GM12878 (cell line): ENCODE measurements at places on chromosomes 2 and 18.

GRCh38 chr2:96209729-96210085 is 1.1 kb upstream of the STARD7 start:
- no peak for DNase-seq

- no peak for DNase-seq
These were observed 397.7 kb downstream of the TRIB2 start for GRCh38 chr2:13114391-13114790.

- DNase-seq: no peak
These were observed 466.0 kb downstream of the PTH2R start for GRCh38 chr2:208872591-208872990.

- DNase-seq: no peak
These were observed 3.3 kb upstream of the OSBPL6 start for GRCh38 chr2:178191004-178191508.

DNA sequence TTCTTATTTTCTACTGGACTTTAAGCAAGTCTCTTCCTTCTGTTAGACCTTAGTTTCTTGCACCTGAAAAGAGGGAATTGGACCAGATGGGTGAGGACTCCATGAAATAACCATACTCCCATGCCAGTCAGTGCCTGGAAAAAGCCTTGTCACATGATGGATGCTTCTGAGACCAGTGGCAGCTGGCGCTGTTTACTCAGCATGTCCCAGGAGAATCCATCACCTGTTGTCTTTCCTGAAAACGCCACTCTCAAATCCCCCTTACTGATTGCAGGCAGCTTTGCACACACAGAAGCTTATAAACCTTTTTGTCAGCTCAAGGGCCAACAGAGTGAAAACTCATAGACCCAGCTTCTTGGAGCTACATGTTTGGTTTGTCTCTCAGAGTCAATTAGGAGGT is 117.6 kb downstream of the POLE4 start:
- no peak for DNase-seq

GRCh38 chr2:105409717-105410116 is 10.9 kb upstream of the FHL2 start:
- DNase-seq: no peak

- no peak for DNase-seq
These were observed 8.9 kb upstream of the DGUOK start for GRCh38 chr2:73917696-73918207.

GRCh38 chr2:167827352-167828097 is 419.9 kb downstream of the STK39 start:
- DNase-seq: no peak

- peak; percentile 65 for DNase-seq
These were observed 65.9 kb downstream of the IL1R2 start for GRCh38 chr2:102057502-102058292.

DNA sequence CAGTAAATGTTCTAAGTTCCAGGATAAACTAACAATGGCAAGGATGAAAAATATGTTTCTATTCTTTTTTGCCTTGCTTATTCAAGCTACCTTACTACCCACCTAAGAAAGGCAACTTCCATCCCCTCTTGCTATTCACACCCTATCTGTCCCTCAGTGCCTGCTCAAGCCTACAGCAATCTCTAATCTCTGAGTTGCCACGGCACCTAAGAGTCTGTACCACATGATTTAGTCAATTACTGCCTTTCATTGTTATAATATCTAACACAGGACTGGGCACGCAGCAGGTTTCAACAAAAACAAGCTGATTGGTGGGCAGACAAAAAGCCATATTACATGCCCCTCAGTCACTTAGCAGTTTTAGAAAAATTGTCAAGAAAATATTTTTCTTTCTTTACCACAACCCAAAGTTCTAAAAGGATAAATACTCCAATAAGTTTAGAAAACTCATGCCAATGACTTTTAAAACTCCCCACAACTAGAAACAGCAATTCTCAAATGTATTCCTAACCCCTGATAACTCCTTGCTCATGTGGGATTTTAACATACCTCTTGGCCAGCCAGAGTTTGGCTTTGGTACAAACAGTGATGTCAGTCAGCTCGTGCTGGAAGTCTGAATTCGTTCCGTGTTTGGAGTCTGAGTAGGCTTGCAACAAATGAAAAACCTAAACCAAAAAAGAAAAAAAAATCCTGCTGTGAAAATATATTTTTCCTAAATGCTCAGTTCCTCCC is 117.3 kb upstream of the ZFP36L2 start:
- no peak for DNase-seq

DNA sequence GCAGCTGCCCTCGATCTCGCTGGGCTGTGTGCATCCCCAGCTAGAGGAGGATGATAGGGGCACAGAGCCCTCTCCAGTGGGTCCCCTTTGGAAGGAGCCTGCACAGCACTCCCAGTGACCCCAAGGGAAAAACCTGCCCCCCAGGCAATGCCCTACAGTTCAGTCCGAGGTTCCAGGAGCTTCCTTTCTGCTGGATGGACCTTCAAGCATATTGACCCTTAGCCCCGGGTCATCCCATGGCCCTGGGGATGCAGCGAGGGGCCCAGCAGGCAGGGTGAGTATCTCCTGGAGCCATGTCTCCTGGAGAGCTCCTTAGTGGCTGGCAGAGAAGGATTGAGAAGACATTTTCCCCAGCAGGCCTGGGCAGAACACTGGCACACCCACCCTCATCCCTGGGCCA is 45.4 kb upstream of the CTDP1 start:
- DNase-seq: no peak

DNA sequence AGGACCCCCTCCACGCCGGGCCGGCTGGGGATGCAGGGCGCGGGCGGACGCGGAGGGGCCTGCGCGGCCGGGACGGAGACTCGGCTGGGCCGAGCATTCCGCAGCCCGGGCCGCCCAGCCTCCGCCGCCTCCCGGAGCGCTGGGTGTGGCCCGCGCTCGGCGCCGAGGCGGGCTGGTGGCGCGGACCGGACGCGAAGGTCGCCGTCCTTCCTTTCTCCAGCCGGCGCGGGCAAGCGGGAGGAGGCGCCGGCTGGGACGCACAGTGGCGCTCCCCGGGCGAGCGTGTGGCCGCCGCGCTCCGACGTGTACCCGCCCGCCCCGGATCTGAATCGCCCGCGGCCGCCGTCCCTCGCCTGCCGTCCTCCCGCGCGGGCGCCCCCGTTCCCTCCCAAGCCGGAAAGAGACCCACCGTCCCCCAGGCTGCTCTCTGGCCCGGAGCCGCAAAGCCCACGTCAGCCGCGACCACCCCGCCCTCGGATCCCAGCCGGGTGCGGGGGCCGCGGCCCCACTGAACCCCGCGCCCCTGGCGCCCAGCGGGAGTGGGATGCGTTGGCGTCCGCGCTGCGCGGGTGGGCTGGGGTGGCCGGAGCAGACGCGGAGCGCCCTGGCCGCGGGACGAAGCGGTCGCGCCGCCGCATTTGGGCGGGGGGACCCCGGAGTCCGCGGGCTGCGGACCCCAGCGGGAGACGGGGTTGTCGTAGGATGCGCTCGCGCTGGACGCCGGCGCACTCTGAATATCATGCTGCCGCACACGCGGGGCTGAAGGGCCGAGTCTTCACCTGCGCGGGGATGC is 634 bp downstream of the SPATS2L start:
- DNase-seq: no peak

GRCh38 chr2:128390256-128390990 is 71.8 kb upstream of the HS6ST1 start:
- no peak for DNase-seq

- DNase-seq: no peak
These were observed 244.1 kb downstream of the HDAC4 start for GRCh38 chr2:239156516-239157265.

DNA sequence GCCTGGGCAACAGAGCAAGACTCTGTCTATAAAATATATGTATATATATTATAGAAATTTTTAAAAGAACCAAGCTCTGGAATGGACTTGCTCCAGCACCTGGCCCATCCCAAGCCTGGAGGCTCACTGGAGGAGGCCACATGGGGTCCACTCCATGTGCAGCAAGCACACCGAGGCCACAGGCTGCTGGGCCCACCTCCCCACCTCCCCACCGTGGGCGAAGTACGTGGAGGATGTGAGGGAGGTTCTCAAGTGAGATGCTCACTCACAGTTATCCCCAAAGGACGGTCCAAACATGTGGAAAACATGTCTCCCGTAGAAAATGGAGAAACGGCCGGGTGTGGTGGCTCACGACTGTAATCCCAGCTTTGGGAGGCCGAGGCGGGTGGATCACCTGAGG is 13.9 kb upstream of the RAB17 start:
- DNase-seq: no peak

DNA sequence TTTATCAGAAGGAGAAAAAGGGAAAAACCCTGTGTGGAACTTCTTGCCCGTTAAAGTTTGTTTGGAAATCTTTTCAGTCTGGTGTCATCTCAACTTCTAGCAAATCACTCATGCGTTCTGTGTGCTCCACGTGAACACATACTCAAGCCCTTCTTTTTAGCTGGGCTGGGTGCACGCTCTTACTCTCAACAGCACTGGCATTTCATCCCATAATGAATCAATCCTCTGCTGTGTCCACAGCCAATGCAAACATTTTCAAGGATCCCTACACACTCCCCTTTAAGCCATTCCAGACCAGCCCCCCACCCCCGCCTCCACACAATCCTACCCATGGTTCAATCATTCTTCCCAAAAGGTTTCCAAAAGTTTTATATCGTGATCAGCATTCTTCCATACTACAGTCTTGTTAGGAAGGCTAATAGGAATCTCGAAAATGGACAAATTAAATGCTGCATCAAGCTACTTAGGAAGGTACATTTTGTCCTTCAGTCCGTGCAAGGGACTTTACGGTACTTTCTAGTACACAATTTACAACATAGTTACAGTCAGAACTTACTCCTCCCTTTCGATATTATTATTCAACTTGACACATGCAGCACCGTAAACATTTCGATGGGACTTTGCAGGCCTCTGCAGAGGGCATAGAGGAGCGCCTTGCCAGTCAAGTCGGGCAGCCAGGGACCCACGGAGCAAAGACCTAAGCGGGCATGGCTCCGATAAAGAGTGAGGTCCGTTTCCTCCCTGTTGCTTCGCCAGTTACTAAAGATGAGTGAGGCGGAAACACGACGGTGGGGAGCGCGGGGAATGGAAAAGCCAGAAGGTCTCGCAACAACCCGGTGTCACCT is 1.4 kb downstream of the PTGR3 start:
- DNase-seq: no peak

DNA sequence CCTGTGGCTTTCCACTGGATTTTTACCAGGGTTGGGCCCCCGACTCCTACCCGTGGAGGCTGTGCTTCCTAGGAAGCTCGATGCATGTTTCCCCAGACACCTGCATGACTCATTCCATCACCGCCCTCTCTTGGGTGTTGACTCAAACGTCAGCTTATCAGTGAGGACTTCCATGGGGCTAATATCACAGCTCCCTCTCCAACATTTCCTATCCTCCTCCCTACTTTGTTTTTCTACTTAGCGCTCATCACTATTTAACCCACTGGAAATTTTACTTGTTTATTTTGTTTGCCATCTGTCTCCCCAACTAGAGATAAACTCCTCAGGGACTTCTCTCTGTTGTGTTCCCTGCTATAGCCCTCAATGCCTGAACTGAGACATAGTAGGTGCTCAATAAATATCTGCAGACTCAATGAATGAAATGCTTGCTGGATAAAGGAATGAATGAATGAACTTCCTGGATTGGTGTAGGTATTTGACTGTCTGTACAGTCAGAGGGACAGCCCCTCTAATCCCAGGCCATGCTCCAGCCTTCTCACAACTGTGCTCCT is 89.7 kb upstream of the MSH2 start:
- DNase-seq: no peak

- no peak for DNase-seq
These were observed 54.7 kb downstream of the EMILIN2 start for GRCh38 chr18:2901423-2901985.

- no peak for DNase-seq
These were observed 195.4 kb upstream of the RMP24 start for GRCh38 chr18:35777039-35777438.

DNA sequence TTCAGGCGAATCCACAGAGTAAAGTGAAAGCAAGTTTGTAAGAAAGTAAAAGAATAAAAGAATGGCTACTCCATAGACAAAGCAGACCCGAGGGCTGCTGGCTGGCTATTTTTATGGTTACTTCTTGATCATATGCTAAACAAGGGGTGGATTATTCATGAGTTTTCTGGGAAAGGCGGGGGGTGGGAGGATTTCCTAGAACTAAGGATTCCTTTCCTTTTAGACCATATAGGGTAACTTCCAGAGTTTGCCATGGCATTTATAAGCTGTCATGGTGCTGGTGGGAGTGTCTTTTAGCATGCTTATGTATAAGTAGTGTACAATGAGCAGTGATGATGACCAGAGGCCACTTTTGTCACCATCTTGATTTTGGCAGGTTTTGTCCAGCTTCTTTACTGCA is 59.8 kb downstream of the SLC4A3 start:
- DNase-seq: no peak

DNA sequence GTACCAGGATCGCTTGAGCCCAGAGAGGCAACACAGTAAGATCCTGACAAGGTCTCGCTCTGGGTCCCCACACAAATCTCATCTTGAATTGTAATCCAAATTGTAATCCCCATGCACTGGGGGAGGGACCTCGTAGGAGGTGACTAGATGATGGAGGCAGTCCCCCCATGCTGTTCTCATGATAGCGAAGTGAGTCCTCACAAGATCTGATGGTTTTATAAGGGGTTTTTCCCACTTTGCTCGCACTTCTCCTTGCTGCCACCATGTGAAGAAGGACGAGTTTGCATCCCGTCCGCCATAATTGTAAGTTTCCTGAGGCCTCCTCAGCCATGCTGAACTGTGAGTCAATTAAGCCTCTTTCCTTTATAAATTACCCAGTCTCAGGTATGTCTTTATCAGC is 46.0 kb upstream of the SERTAD2 start:
- peak; percentile 63 for DNase-seq

- no peak for DNase-seq
These were observed 519.4 kb upstream of the DSEL start for GRCh38 chr18:68035774-68036522.

GRCh38 chr2:18551623-18552022 is 8.8 kb downstream of the RDH14 start:
- DNase-seq: no peak

GRCh38 chr2:2881499-2881898 is 496.1 kb downstream of the EIPR1 start:
- DNase-seq: no peak

DNA sequence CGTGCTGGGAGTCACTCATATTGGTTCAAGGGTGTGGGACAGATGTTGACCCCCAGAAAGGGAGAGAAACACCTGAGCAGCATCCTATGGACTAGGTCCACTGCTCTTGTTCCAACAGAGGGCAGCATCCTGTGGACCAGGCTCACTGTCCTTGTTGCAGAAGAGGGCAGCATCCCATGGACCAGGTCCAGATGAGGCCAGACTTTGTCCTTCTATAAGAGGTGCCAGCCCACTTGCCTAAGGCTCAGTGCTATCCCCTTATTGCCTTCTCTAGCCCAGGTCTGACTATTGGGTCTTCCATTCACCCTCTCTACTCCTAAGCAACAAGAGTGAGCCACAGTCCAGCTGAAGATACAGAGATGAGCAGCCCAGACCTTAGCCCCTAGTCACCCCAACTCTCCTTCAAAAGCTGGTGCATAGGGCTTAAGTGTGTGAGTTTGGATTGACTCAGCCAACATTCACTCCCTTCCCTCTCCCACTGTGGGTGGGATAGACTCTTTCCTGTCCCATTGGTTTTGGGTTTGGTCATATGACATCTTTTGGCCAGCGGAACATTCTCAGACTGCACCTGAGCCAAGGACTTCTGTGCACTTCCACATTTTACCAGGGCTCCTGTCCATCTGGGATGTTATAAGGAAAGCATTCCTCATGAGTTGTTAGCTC is 132.4 kb upstream of the GPC1 start:
- no peak for DNase-seq
